ENCODE measurements at places on chromosomes 2 and 18.

DNA sequence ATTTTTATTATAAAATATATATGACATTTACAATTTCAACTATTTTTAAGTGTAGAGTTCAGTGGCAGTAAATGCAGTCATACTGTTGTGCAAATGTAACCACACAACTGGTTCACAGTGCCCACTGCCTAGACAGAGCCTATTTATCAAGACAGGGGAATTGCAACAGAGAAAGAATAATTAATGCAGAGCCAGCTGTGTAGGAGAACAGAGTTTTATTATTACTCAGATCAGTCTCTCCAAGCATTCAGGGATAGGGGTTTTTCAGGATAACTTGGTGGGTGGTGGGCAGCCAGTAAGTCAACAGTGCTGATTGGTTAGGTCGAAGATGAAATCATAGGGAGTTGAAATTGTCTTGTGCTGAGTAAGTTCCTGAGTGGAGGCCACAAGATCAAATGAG is 200.3 kb downstream of the NYAP2 start:
- no peak for DNase-seq

DNA sequence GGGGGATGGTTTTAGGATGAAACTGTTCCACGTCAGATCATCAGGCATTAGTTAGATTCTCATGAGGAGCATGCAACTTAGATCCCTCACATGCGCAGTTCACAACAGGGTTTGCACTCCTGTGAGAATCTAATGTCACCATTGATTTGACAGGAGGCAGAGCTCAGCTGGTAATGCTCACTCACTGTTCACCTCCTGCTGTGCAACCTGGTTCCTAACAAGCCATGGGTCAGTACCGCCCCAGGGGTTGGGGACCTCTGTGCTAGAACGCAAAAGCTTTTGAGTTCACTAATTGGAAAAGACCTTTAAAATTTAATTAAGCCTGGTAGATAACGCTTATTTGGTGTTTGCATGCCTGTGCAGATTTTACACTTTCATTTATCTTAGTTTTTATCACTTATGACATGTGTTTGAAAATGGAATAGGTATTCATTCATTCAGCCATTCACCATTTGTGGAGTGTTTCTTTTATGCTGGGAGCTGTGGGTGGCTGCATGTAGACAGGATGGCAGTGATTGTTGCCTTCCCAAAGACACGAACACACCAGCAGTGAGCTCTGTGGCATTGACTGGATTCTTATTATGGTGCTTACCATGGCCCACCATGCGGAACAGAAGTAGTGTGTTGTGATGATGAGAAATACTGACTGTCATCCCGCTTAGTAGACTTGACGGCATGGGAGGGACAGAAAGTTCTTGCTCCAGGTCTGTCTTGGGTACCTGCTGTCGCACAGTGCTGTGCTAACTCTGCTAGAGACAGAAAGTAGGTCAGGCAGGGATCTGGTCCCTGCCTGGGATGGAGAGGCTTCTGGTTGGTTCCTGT is 6.4 kb downstream of the RAB31 start:
- DNase-seq = no peak

- DNase-seq = no peak
These were observed 5.8 kb upstream of the MTA3 start for GRCh38 chr2:42562474-42563144.

DNA sequence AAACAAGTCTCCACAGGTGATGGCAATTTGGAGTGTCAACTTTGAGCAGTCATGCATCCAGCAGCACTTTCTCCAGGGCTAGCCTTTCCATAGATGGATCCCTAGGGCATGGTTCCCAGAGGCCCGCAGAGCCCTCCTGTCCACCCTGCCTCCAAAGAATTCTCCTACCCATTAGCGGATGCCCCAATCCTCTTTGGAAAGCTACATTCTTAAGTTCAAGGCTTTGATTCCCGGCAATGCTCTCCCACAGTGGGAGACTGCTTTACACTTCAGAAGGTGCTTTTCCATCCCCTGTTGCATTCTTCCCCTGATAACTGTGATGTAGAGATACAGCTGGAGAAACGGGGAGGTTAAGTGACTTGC is 61.3 kb downstream of the ACAA2 start:
- no peak for DNase-seq

DNA sequence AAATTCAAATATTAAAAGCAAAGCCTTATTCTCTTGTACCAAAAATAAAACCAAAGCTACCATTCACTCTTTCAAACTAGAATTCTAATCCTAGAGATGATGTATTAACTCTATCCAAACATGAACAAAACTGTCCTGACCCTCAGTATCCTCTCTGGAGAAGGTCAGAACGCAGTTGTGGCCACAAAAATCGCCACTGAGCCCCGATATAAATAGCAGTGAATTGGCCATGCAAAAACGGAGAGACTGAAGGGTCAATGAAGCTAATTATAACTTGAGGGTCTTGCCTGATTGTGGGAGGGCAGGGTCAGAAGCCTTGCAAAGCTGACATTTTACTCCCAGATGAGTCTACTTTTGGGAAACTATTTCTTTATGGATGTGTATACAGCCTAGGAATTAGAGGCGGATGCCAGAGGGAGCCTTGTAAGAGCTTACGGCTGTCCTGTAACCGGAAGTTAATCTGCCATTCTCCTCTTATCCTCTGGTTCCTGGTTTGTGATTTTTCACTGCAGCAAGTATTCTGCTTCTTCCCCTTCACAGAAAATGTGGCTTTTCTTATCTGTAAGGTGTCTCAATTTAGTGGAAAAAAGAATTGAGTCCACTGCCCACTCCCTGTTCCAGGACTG is 28.1 kb downstream of the CAVIN2 start:
- no peak for DNase-seq

DNA sequence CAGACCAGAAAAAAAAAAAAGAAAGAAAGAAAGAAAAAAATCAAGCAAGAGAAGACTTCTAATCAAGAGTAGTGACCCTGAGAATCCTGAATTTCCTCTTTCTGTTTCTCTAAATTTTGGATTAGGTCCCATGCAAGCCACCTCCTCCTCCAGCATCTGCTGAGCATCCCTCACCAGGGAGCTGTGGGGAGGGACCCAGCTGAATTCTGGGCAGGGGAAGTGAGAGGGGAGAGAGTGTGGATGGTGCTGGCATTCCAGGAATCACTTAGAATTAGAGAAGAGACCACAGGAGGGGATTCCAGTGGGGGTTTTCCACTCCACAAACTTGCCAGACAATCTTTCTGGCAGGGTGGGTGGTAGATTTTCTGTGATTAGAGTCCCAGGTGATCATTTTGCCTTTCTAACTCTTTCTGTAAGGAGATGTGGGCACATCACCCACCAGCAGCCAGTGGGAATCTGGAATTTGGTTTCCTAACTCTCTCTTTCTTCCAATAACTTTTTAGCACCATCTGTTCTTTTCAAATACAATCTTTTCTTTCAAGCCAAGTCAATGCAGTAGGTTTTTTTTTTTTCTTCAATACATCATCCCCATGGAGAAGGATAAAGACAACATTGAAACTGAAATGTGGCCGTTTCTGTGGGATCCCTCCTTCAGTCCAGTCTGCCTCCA is 279.2 kb downstream of the CLIP4 start:
- no peak for DNase-seq
